ENCODE measurements at places on chromosomes 7 and 10.

GRCh38 chr7:93119191-93119905 lies 1.6 kb upstream of the SAMD9 start:
- DNase-seq, result no peak

GRCh38 chr7:34137176-34137575 lies 231.8 kb downstream of the BMPER start:
- DNase-seq, result no peak

DNA sequence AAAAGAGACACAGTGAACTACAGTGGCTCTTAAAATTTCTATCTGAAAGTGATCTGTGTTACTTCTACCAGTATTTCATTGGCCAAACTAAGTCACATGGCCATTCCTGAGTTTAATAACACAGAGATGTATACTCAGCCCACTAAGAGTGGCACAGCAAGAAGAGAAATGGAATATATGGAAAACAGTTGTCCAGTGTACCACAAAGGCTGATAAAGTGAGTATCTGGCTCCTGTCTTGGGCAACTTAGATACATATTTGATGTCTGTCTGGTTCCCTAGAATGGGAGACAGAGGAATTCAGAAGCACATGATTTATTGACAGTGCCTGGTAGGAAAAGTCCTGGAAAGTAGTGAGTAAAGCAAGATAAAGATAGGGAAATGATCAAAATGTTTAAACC lies 10.1 kb upstream of the PON1 start:
- DNase-seq, result no peak

- no peak for DNase-seq
These were observed 110.2 kb downstream of the COL13A1 start for GRCh38 chr10:69911613-69912528.

- no peak for DNase-seq
These were observed 105.5 kb downstream of the TES start for GRCh38 chr7:116315803-116316202.

DNA sequence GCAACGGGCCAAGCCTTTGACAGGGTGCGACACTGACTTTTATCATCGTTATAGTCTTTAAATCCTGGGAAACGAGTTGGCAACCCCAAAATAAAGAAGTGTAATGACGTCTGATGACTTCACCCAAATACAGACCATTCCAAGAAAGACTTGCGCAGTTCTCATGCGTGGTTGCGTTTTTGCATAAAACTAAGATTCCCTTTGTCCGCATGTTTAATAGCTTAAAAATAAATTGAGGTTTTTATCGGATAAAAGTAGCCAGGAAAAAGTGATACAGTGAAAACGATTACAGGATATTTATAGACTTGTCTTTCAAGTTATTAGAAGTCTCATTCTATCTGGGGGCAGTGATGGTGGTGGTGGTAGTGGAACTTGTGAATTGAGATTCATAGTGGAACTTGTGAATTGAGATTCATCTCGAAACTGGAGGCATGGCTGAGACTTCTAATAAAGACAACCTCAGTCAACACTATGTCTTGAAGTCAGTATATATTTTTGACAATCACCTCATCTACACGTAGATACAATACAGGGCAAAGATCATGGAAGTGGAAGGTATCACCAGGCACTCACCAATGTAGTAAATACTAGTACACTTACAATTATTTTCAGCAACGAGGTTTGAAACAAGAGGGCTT lies 1.2 kb upstream of the NAMPT start:
- DNase-seq, result no peak

GRCh38 chr7:130867039-130867438 lies 133.0 kb upstream of the KLF14 start:
- no peak for DNase-seq

DNA sequence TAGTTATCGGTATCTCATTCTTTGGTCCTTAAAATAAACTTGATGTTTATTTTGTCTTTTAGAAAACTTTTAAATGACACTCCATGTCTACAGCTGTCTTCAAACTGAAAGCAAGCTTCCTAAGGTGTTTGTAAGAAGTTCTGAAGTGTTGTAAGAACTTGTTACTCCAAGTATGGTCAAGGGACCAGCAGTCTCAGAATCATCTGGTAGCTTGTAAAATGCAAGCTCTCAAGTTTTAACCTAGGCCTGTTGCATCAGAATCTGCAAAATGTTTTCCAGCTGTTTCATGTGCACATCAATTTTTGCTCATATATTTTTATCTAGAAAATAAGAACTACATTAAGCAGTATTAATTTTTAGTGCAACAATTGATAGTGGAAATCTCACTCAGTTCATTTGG lies 104.1 kb downstream of the THSD7A start:
- DNase-seq, result no peak

- DNase-seq, result no peak
These were observed 41.6 kb downstream of the HK1 start for GRCh38 chr10:69319841-69320316.

- no peak for DNase-seq
These were observed 35.6 kb downstream of the PDK4 start for GRCh38 chr7:95560674-95561073.

GRCh38 chr7:979151-979550 lies 3.8 kb upstream of the COX19 start:
- no peak for DNase-seq

Data from CD4-positive, alpha-beta T cell (primary cell).